ENCODE measurements at places on chromosomes 3 and 15.

GRCh38 chr15:99438691-99439523 is 126.9 kb upstream of the MEF2A start:
- peak; percentile 24 for DNase-seq

DNA sequence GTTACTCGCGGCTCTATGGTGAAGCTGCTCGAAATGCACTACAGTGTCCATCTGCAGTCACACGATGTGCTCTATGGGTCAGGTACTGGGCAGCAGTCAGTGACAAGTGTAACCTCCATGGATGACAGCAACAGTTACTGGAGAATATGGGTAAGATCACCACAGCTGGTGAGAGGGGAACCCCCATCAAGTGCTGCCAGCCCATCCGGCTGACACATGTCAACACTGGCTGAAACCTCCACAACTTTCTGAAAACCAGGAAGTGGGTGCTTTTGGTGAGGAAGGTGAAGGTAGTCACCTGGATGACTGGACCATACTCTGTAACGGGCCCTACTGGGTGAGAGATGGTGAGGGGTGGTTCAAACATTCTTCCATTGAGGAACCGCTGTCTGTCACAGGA is 87.4 kb upstream of the C15orf39 start:
- DNase-seq, result no peak

- no peak for DNase-seq
Measured at GRCh38 chr3:106326941-106327695, 458.3 kb upstream of the CBLB start.

GRCh38 chr3:157220211-157220610 is 60.3 kb upstream of the CCNL1 start:
- DNase-seq, result no peak

DNA sequence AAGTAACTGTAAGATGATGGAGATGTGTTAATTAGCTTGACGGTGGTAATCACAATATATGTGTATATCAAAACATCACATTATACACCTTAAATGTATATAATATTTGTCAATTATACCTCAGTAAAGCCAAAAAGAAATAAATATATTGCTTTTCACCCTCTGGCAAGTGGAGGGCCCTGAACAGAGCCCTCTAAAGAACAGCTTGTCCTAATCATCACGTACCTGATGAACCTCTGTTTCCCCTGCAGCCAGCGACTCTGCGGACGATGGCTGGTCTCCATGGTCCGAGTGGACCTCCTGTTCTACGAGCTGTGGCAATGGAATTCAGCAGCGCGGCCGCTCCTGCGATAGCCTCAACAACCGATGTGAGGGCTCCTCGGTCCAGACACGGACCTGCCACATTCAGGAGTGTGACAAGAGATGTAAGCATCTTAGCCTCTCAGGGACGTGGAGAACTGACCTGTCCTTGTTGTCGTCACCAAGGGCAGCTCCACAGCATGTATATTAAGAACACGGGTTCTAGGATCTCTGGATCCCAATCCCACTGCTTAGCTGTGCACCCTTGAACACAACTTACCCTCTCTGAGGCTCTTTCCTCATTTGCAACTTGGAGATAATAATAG is 6.3 kb downstream of the THBS1 start:
- no peak for DNase-seq

GRCh38 chr15:39948817-39949216 is 14.9 kb downstream of the EIF2AK4 start:
- DNase-seq, result no peak

GRCh38 chr3:50926868-50927267 is 252.1 kb downstream of the DOCK3 start:
- DNase-seq, result no peak

DNA sequence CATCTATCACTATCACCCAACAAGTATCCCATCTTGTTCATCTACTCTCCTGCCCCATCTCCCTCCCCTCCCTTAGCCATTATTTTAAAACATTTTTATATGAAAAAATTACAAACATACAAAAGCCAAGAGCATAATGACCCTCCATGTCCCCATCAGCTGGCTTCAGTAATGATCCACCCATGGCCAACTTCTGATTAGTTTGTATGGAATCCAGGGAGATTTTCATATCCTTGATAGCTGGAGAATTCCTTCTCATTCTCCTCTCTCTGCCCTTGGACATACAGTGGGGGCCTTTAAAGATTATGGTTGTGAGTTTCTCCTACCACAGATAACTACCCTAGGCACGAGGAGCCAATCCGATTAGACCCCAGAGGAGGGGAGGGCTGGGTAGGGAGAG is 40.2 kb downstream of the IRAK2 start:
- no peak for DNase-seq

DNA sequence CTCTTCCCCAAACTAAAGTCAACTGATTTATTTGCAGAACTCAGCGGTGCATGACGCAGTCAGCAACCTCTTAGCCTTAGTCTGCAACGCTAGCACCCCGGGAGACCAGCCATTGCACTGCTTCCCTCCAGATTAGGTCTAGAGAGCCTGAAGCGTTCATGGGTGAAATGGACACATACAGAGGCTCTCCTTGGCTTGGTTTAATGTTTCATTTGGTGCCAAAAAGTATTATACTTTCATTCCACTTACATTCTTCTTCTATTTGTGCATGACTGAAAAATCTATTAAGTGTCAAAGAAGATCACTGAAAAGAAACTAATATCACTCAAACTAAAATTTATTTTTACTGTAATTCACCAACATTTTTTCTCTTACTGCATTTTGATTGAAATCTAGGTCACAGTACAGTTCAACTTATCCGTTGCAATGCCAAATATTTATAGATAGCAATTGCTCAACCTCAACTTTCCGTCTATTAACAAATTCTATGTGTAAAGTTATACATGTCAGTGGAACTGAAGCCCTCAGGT is 116.2 kb downstream of the ROBO1 start:
- no peak for DNase-seq

- DNase-seq, result no peak
Measured at GRCh38 chr3:106930086-106930485, 447.2 kb upstream of the CCDC54 start.

- DNase-seq, result no peak
Measured at GRCh38 chr3:179184826-179185225, 36.7 kb downstream of the PIK3CA start.

DNA sequence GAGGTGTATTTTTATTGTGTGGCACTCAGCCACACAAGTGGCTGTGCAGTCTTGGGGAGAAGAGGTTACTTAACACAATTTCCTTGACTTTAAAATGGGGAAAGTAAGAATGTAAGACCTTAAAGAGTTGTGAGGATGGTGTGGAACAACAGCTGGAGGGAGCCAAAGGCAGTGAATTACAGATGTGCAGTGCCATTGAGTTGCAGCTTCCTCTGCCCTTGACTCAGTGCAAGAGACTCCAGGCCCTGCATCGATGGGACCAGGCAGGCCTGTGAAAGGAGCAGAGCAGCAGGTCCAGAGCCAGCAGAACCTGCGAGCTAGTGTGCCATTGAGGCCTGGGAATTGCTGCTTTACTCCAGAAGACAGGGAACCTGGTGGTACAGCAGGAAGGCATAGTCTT is 27.2 kb downstream of the EEFSEC start:
- no peak for DNase-seq

DNA sequence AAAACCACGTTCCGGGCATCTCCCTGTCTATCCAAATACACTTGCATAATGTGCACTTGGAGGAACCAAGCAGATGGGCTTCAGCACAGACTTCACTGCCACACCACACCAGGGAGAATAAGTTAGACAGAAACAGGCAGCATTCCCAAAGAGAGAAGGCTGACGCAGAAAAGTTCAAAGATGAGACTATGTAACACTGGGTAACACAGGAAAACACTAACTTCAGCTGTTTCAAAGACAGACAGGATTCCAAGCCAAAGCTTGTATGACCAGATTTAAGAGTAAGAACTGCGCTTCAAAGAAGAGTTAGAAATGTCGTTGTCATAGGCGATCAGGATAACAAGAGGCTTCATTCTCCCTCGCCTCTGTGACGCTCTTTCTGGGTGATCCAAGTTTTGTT is 19.9 kb downstream of the SLC51A start:
- DNase-seq, result no peak

DNA sequence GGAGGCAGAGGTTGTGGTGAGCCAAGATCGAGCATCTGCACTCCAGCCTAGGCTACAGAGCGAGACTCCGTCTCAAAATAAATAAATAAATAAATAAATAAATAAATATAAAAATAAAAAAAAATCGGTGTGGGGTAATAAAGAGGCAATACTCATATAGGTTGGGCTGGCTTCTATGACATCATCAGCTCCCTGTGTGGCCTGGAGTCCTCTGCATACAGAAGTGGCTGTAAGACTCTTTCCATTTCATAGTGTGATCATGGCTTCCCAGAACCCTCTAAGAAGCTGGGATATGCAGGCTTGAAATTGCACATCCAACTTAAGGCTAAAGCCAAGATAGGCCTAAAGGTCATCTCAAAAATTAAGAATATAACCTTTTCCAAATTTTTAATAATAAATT is 101.6 kb downstream of the ZIC4 start:
- no peak for DNase-seq

DNA sequence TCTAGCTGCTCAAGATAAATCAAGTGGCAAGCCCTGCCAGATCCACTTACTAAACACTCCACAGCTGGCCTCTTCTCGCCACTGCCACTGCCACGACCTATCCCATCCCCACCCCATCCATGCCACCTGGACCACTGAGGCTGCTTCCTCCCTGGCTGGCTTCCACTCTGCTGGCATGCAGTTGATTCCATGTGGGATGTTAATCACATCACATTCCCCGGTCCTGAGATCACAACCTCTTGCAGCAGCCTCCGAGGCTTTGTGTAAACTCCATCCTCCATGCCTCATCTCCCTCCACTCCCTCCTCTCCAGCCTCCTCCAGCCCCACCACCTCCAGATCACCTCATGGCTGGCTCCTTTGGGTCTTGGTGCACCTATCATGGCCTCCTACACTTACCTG is 7.7 kb downstream of the NCKIPSD start:
- no peak for DNase-seq

DNA sequence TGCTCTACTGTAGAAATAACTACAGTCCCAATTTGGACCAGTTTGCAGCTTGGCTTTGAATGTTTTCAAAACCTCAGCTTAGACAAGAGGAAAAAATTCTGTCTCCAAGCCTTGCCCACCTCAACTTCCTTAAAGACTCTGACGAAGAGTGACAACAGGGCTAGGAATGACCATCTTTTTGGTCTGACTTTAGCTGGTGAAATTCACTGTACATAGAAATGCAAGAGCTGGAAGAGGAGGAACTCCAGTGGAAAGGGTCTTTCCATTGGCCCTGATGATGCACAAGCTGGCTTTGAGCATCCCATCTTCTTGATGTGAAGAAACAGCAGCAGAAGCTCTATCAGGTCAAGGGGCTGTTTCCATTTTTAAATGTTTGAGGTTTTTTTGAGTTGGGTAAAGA is 22.7 kb upstream of the SH3BP5 start:
- DNase-seq, result no peak

DNA sequence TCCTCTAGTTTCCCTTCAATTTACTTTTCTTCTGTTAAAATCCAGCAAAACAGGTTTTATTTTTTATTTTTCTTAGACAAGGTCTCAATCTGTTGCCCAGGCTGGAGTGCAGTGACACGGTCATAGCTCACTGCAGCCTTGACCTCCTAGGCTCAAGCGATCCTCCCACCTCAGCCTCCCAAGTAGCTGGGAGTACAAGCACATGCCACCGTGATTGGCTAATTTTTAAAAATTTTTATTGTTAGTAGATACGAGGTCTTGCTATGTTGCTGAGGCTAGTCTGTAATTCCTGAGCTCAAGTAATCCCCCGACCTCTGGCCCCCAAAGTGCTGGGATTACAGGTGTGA is 41.6 kb downstream of the ILDR1 start:
- DNase-seq, result no peak

DNA sequence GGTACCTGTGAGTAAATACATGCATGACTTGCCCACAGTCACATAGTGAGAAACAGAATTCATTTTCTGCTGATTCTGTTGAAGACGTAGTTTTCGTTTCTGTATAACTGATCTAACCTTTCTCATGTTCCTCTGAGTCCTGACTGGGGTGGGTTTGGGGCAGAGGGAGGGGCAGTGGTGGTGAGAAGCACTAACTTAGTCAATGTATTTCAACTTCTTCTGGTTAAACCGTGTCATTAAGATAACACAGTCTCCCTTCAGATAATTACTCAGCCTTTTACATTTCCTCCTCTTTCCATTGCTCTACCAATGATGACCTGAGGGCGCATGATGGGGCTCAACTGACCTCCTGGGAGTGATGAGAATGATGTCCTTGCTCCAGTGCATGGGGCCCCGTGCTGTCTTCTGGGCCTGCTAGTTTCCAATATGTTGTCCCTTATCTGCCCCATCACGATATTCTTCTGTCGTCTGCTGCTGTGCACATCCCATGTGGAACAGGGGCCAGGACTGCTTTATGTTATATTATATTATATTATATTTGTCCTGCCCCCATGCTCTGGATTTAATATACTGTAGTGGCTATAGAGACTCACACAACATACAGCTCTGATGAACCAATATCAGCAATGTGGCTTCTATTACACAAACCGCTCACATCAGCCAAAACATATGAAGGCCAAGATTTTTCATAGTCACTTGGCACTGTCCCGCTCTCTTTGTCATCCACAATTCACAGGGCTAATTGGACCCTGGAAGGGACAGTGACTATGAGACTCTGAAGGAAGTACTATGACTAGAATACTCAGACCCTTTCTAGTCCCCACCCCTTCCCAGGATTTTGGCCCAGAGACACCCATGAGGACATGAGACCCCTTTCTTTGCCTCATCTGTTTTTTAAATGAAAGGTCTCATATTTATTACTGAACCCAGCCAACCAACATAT is 407.1 kb upstream of the MCTP2 start:
- DNase-seq, result no peak

DNA sequence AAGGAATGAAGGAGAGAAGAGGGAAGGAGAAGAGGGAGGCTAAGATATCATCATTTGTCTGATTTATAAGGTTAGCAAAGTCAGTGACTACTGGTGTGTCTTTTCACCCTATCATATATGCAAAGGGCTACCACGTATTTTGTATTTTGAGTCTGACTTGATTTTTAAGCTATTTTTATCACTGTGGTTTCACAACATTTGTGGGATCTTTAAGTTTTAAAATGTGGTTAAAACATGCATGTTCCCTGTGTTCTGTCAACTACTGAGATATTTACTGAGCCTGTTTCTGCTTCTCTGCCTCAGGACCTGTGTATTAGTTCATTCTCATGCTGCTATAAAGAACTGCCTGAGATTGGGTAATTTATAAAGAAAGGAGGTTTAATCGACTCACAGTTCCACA is 22.5 kb upstream of the SPTSSB start:
- no peak for DNase-seq

GRCh38 chr3:155664925-155665695 is 79.8 kb downstream of the PLCH1 start:
- DNase-seq, result no peak

DNA sequence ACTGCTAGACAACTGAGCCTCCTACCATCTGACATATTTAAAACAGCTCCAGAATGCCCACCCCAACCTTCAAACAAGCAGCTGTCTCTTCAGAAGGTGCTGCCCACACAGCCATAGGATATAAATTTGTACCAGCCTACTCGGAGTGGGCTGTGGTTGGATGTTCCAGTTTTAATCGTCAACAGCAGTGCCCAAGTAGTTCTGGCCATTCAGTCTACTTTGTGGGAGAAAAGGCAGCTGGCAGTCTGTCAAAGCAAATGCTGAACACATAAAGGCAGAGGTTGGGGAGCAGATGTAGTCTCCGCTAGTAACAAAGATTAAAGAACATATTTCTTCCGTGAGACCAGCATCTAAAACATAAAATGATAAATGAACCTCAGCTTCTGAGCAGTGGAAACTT is 15.9 kb upstream of the ERC2 start:
- DNase-seq, result no peak

Data from activated T-cell treated with anti-CD3 and anti-CD28 coated beads for 4 hours (primary cell).